ENCODE measurements at places on chromosomes 5 and 9. TPM values are rescaled to one million over a fixed set of nuclear protein-coding genes. Genes with fewer than 3 reads are reported as not detected.

GRCh38 chr5:145990170-145990569, 53.8 kb downstream of the SH3RF2 start:
- DNase-seq: no peak

The ARSB gene
- 9.4 TPM for total RNA-seq

The CD74 gene
- 299 TPM for total RNA-seq

DNA sequence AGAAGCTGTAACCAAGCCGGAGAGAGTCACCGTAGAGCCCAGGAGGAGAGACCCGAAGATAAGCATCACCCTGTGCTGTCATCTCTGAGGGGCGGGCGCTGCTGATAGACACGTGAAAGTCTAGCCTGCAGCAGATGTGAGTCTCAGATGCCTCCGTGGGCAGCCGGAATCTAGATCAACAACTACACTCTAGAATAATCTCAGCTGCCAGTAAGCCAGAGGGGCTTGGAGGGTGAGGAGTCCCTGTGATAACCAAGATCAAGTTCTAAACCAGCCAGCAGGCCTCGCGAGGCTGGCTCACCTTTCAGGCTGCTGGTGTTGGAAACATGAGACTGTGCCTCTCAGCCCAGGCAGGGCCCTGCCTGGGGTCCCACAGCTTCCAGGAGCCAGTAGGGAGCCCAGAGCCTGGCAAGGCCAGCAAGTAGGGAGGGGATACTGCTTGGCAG, 54.1 kb downstream of the DAPK1 start:
- DNase-seq: no peak

GRCh38 chr5:124440471-124440870, 306.0 kb downstream of the ZNF608 start:
- DNase-seq: no peak

DNA sequence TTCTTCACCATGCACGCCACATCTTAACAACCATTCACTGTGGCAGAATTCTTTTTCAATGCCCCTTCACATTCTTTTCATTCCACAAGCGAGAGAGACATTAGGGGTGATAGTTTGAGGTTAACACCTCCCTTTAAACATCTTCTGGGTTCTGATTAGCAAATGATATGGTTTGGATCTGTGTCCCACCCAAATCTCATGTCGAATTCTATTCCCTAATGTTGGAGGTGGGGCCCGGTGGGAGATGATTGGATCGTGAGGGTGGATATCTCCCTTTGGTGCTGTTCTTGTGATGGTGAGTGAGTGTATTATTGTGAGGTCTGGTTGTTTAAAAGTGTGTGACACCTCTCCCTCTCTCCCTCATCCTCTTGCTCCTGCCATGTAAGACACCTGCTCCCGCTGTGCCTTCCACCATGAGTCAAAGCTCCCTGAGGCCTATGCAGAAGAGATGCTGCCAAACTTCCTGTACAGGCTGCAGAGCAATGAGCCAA, 46.1 kb upstream of the RAI14 start:
- DNase-seq: no peak

The CDH18 gene
- total RNA-seq: not detected
